ENCODE measurements at places on chromosomes 5 and 9.

- DNase-seq = no peak
Observed at GRCh38 chr9:110207071-110207641, 803 bp downstream of the C9orf152 start.

GRCh38 chr9:76634356-76635054, 129.7 kb upstream of the PCA3 start:
- DNase-seq = no peak

DNA sequence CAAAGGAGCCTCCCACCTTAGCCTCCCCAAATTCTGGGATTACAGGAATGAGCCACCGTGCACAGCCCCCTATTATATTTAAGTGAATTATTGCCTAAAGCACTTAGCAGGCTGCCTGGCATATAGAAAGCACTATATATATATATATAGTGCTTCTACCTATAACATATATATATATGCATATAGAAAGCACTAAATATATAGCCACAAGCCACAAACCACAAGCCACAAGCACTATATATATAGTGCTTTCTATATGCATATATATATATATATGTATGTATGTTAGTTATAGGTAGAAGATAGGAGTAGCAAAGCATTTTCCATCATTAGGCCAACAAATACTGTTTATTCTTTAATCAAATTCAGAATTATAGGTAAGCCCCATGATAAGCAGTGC, 185.8 kb downstream of the CWC27 start:
- DNase-seq = no peak

DNA sequence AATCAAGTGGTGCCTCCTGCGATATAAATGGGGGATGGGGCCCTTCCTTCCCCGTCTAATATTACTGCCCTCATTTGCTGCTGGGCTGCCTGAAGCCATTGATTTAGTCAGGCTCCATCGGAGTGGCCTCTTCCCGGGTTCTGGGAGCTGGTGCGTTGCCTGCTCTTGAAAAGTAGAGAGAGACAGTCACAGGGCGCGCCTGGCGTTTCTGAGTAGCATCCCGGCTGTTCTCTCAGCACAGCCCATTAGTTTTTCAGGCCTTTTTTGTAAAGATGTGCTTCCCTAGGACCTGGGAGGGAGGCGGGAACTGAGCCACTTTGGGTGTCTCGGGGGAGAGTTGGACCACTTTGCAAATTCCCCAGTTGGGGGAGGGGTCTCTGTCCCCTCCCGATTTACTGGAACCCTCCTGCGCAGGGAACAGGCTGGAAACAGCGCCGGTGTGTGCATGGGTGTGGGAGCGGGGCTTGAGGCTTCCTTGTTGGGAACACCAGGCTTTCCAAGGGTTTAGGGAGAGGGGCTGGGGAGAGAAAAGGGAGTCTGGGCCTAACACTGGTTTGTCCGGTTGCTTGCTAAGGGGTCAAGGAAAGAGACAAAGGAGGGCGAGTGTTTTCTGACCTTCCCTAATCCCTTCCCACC, 4.7 kb downstream of the PRDM6 start:
- DNase-seq = no peak

- DNase-seq = no peak
Observed at GRCh38 chr5:134736173-134736812, 2.1 kb upstream of the CAMLG start.

DNA sequence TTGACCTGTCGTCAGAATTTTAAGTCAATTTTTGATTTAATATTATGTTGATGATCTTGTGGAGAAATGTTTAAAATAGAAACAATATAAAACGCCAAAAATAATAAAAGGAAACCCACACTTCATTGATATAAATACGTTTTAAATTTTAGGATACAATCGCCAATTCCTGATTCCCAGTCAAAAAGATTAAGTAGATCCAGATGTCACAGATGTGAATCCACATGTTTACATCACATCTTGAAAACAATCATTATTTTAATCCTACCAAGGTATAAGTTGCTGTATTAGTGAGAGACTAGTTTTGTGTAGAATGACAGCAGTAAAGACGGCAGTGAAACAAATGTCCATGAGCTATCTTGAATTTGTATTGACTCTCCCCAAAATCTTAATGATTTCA, 4.9 kb downstream of the TAS2R1 start:
- DNase-seq = no peak

- DNase-seq = peak; percentile 81
Observed at GRCh38 chr5:173781816-173782670, 106.1 kb upstream of the CPEB4 start.

GRCh38 chr5:169029037-169029436, 271.9 kb downstream of the SLIT3 start:
- DNase-seq = no peak

DNA sequence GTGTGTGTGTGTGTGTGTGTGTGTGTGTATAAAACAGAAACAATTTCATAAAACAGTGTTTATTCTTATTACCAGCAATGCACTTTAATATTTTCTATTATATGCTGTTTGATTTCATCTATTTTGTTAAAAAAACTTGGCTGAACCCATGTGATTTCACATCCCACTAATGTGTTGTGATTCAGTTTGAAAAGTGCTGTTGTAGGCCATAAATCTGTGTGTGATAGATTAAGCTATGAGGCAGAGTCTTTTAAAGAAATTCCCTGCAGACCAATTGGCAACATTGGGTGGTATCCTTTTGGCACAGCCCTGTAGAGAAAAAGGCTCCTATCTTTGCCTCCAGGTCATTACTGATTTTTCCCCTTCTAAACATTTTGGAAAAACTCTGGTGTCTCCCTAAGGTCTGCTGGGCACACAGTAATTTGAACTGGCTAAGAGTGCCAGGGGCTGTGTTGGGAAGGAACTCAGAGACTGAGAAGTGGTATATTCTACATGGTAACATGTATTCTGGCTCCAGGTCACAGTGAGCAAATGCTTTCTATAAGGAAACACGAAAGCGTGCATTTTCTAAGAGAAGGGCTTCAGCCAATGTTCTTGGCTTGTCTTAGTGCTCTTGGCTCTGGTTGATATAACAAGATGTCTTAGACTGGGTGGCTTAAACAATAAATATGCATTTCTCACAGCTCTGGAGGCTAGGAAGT, 4.5 kb downstream of the CAMK4 start:
- no peak for DNase-seq

GRCh38 chr5:78007233-78007632, 231.1 kb upstream of the TBCA start:
- peak; percentile 62 for DNase-seq

- no peak for DNase-seq
Observed at GRCh38 chr5:179375831-179376365, 30.6 kb upstream of the ADAMTS2 start.

GRCh38 chr9:22446589-22446949, at the start of gene DMRTA1:
TSS of gene DMRTA1 (plus strand) at chr9:22446824. CDS start at chr9:22447066, 242 bp downstream.
- DNase-seq = peak; percentile 54

DNA sequence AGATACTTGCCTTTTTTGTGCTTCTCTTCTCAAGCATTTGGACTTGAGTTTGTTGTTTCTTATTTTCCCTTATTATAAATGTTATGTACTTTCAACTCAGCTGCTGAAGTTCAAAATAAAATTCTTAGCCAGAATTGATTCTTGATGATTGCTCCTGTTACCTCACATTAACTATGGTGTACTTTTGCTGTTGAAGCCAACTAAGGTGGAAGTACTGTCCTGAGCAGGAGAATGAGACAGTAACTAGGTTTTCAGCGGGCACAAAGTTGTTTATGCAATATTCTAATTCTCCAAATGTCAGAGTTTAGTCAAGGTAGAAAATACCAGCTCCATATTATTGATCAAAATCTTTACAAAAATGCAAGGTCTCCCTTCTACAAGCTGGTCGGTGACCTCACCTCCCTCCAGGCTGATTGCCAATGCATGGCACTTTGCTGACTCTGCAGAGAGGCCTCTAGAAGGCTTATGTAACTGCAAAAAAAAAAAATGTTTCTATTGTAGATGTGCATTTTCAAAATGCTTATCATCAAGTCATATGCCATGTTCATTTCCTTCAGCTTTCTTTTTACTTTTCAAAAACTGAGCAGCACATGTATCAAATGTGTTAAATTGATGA, 1783.5 kb upstream of the WWC1 start:
- DNase-seq = no peak

DNA sequence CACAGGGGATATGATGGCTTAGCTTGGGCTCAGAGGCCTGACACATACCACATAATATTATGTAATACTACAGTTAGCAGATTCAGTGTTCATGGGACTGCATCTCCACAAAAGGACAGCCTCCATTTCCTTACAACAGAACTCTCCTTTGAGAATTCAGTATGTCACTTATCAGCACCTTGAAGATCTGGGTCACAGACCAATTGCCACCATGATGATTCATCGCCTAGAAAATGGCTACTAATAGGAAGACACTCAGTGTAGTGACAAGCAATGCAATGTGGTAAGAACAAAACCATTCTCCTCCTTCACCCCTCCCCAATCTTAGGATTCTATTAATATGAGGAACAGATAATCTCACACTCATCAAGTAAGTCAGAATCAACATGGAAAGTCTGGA, 38.7 kb upstream of the PRLR start:
- DNase-seq = no peak

DNA sequence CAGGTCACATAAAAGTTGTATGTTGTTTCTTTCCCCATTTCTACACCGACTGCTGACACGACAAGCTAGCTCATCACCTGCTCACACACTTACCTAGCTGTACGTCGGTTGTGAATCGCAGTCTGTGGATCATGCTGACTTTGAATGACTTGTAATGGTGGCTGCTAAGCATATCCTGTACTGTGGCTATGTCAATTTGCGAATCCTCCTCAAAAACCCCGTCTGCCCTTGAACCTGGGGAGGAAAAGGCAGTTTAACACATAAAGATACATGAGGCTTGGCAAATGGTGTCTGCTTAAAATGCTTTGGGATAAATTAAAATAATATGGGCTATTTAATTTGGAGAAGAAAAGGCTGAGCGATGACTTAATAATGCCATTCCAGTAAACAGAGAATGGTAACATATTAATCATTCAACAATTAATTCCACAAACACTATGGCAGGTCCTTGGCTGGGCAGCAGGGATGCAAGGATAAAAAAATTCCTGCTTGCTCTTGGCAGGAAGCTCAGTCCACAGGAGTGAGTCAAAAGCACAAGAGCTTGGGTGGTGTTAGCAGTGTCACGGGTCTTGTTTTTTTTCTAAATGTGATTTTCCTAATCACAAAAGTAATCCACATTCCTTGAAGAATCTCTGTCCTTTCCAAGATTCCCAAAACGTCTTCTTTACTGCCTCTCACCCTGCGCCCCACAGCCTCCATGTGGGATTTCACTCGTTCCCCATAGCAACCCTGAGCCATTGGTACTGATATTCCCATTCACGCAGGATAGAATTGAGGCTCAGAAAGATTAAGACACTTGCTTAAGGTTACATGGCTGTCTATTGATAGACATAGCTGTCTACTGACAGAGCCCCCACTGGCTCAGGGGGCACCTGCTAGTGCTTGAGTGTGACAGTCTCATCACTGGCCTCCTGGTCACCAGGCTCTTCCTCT, 222.4 kb downstream of the MAPKAP1 start:
- peak; percentile 20 for DNase-seq

DNA sequence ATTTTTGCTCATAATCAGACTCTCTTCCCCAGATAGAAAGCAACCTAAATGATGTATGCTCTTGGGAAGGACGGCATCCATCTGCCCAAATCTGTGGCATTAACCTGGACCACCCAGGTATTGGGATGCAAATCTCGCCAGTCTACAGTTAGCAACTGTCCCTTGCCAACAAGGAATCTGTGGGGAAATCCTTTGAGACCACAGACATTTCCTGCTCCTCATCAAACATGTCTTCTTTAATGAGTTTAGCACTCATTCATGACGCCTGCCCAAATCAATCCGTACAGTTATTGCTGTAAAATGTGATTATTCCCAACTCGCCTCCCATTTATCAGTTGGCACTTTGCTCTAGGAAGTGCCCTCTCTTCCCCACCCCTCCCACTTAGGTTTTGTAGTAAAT, 7.8 kb downstream of the ROR2 start:
- DNase-seq = no peak

DNA sequence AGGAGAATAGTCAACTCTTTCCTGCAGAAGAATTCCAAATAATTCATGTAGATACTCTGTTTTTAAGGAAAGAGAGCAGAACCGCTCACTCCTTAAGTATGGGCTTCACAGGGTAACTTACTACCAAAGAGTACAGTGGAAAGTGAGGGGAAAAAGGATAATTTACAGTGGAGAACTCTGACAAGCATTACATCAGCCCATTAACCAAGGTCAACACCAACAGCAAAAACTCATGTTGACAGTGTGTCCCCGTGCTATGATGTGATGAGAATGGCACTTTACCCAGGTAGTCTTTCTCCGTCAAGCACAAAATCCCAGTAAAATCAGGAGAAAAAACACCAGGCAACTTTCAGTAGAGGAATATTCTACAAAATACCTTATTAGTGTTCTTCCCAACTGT, 104.3 kb downstream of the ADCY2 start:
- no peak for DNase-seq

GRCh38 chr9:113343732-113344231, 3.7 kb upstream of the WDR31 start:
- peak; percentile 97 for DNase-seq
